ENCODE measurements at places on chromosomes 3 and 15. TPM values are rescaled to one million over a fixed set of nuclear protein-coding genes. Genes with fewer than 3 reads are reported as not detected.

CCR2 gene
- total RNA-seq: not detected

TICRR gene
- 10.2 TPM for total RNA-seq

GPR156 gene
- 11.8 TPM for total RNA-seq

SPINK8 gene
- not detected for total RNA-seq

PPP2R3A gene
- total RNA-seq: 19.8 TPM

PLSCR2 gene
- total RNA-seq: 0.31 TPM

COX17 gene
- 18.1 TPM for total RNA-seq

SLC6A20 gene
- not detected for total RNA-seq

GOLGA8G gene
- total RNA-seq: not detected

EOGT gene
- total RNA-seq: 9.6 TPM

MAN2A2 gene
- 89.0 TPM for total RNA-seq
